ENCODE measurements at places on chromosomes 6 and 20. TPM values are rescaled to one million over a fixed set of nuclear protein-coding genes. Genes with fewer than 3 reads are reported as not detected.

DNA sequence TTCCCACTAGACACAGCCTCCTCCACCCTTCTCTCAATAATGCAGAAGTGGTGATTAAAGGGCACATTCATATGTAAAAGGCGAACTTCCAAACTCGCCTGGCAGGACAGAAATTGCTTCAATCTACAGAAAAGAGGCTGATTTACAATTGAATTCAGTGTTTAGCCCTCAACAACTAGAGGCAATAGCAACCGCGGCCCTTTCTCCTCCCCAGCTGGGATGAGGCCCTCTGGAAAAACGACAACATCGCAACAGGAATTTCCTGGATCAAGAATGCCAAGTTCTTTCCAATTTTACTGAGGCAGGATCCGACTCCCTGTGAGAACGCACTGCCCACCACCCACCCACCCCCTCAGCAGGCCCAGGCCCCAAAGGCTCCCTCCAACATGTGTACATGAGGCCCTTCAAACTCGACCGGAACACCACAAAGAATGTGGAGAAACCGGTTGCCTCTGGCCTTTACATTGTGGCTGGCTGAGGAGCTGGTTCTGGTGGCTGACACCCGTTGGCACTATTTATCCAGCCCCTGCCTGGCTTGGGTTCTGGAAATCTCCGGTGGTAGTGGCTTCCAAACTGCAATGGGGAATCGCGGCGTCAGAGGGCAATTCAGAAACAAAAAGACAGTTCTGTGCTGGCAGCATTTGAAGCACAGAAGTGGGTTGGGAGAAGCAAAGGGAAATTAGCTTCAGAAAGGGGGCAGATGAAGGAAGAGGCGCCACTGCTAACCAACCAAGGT, 36.8 kb downstream of the ZMYND8 start:
- DNase-seq: peak; percentile 77

GRCh38 chr6:5174244-5174643, 86.5 kb downstream of the LYRM4 start:
- DNase-seq: no peak

- no peak for DNase-seq
These were observed 664.7 kb downstream of the QKI start for GRCh38 chr6:164079275-164079600.

- DNase-seq: peak; percentile 62
These were observed 46.8 kb upstream of the SLCO4A1 start for GRCh38 chr20:62595491-62595890.

DNA sequence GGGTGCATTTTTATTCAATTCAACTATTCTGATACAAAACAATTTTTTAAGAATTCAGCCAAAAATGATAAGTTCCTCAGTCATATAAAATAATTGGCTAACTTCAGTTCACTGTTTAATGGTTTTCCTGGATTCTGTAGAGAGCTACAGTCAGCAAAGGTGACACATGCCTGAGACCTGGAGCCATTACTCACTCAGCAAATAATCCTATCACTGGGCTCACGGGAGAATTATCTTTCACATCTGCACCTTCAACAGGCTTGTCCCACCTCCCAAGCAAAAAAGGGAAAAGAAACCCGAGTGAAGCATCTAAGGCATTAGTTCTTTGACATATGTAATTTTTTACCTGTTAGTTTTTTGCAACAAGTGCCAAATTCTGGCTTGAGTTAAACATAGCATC, 34.9 kb upstream of the FOXA2 start:
- DNase-seq: no peak

DNA sequence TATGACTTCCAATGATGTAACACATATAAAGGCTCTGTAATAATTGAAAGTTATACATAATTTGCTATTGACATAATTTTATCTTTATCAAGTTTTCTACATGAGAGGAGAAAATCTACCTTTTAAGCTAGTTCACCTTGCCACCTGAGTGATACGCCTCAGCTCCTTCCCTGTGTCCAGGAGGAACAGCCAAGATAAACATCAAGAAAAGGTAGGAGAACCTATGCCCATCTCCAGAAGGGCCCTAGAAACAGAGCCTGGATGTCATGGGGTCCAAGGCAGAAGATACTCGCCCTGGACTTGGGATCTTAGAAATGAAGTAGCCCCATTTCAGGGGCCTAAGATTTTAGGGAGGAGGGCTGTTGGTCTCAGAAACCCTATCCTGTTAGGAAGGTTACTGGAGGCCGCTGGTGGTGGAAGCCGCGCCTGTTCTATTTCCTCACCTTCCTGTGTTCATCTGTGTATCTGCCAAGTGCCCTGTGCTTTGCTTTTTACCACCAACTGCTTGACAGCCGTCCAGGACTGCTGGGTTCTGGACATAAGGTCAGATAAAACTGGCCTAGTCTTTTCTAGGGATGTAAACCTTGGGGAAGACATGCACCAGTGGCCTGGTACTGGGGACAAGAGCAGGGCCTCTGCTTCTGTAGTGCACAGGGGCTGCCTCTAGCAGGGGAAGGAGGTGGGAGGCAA, 178.5 kb downstream of the ARID1B start:
- DNase-seq: no peak

DNA sequence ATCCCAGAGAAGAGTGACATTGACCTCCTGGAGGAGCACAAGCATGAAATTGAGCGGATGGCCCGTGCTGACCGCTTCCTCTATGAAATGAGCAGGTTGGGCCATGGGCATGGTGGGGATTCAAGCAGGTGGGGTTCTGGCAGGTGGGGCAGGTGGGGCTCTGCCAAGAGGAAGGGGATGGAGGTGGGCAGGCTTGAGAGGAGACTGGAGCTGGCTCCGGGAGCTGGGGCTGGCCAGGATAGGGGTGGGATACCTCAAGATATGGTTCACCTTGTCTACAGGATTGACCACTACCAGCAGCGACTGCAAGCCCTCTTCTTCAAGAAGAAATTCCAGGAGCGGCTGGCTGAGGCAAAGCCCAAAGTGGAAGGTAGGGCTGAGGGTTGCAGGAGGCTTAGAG, 42.9 kb downstream of the MOCS1 start:
- no peak for DNase-seq

DNA sequence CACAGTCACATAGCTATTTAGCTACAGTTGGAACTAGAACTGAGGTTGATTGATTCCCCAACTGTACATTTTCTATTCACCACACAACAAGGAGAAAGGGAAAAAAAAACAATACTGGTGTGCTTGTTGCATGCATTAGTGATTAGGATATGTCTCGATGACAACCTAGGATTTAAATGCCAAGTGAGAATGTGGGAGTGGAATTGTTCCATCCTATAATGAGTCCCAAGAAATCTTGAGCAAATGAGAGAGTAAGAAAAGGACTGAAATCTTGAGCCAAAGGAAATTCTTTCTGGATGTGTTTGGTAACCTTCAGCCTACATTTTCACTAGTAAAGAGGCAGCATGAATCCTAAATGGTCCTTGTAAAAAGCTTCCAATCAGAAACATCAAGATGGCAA, 232.7 kb downstream of the HIVEP2 start:
- no peak for DNase-seq

- DNase-seq: no peak
These were observed 561.8 kb upstream of the RNF217 start for GRCh38 chr6:124400261-124400999.

DNA sequence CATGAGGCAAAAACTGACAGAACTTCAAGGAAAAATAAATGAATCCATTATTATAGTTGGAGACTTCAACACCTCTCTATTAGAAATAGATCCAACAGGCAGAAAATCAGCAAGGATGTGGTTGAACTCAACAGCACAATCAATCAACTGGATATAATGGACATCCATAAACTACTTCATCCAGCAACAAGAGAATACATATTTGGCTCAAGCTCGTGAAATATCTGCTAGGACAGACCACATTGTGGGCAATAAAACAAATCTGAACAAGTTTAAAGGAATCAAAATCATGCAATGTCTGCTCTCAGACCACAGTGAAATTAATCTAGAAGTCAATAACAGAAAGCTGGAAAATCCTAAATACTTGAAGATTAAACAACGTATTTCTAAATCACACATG, 362.6 kb downstream of the CD109 start:
- no peak for DNase-seq

GRCh38 chr6:29977425-29977727, 35.0 kb downstream of the HLA-A start:
- no peak for DNase-seq

- no peak for DNase-seq
These were observed 293.7 kb downstream of the C6orf118 start for GRCh38 chr6:165015676-165016075.

DNA sequence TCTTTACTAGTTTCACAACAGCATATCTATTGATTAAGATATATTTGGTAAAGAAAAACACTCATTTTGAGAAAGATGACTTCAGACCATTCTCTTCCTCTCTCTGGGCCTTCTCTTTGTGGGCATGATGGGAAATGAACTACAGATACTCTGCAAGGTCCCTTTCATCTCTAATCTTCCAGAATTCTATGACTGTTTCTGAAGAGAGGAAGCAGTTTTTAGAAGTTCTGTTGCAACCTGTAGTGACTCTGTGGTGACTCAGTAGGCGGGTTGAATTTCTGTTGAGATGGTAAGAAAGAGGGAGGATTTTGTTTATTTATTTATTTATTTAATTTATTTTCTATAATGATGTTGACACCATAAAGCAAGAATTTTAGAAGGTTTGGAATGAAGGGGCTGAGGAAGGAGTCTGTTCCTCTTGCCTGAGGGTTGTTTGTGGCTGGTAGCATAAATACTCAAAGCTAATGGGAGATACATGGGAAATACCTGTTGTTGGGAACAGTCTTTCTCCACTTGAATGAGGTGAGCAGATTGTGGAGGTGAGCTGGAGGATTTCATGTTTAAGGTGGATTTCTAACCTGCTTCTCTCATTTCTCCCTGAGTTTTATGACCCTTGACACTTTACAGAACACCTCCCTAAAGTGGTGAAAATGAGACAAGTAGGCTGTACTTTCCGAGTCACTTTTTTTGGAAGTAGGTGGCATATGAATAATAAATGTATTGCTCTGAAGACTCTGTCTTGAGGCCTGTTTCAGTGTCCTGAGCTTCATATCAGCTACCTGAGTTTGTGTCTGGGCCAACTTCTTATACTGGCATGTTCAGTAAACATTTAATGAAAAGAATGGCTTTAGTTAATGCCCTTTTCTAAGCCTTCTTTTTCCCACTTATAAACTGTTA, 15.0 kb downstream of the ACSS2 start:
- no peak for DNase-seq

The SLC22A2 gene
- total RNA-seq: not detected

The NMBR gene
- not detected for total RNA-seq

The CST2 gene
- not detected for total RNA-seq
